Astrocyte (in vitro differentiated cells and primary cell): ENCODE measurements at places on chromosomes 7 and 10. TPM values are rescaled to one million over a fixed set of nuclear protein-coding genes. Genes with fewer than 3 reads are reported as not detected.

Gene FRMPD2
- 0.39 and 0.43 TPM in 2 replicates for total RNA-seq

- H3K36me3 ChIP-seq: no peaks in the 10 kb centered on the region
- H3K27me3 ChIP-seq: no peaks in the 10 kb centered on the region
- no peak overlapping the region for H3K4me3 ChIP-seq
- DNase-seq: no peak
- H3K27ac ChIP-seq: no peak overlapping the region
Measured at GRCh38 chr10:26887611-26888215, 27.0 kb upstream of the ABI1 start.

Gene NIPSNAP2
- 33.2 and 37.4 TPM in 2 replicates for total RNA-seq

Gene PLCE1
- 0.58 and 0.84 TPM in 2 replicates for total RNA-seq

GRCh38 chr10:133308421-133309099 is at the start of the genes TUBGCP2 and ZNF511:
Gene TUBGCP2, minus strand, starts transcription at chr10:133308872. Its CDS starts 5,931 bp downstream, at chr10:133302941.
Gene ZNF511, plus strand, starts transcription at chr10:133308914. Its CDS starts 30 bp downstream, at chr10:133308944.
- peaks cover 15% of the 10 kb centered on the region for H3K4me1 ChIP-seq
- DNase-seq: peak; percentile 70
- no peaks in the 10 kb centered on the region for H3K27me3 ChIP-seq

DNA sequence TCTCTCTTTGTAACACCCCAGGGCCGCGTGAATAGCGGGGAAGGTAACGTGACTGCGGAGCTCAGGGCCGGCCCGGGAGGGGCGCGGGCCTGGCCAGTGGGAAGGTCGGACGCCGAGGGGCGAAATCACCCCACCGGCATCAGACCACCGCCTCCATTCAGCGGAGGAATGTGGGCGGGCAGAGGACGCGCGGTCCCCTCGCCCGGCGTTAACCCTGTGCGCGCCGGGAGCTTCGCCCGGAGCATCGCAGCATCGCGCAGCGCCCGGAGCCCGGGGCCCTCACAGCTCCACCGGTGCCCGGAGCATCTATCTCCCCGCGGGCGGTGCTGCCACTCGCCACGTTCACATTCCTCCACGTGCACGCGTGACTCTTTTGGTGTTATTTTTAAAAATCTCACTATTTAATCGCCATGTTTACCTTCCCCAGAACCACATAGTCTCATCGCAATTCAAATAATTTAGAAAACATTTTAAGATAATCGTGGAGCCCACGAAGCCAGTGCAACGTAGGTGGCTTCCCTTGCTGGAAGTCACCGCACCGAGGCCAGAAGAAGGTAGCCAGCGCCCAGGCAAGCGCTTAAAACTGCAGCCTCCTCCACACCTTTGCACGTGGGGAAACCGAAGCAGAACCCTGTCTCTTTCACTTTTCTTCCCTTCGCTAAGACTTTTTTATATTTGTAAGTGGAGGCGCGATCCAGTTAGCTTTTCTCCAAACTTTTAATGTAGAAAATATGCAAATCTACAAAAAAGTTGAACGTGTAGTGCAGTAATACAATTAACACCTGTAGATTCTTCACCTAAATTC is 21.8 kb downstream of the FGFBP3 start:
- no peaks in the 10 kb centered on the region for H3K27me3 ChIP-seq
- H3K4me1 ChIP-seq: peaks cover 18% of the 10 kb centered on the region
- H3K36me3 ChIP-seq: no peaks in the 10 kb centered on the region

Gene DUS4L
- 6.3 and 6.7 TPM in 2 replicates for total RNA-seq

GRCh38 chr7:98733036-98733435 is 116.0 kb downstream of the NPTX2 start:
- no peak overlapping the region for H3K4me3 ChIP-seq
- H3K4me1 ChIP-seq: no peaks in the 10 kb centered on the region
- DNase-seq: no peak
- no peaks in the 10 kb centered on the region for H3K36me3 ChIP-seq
- H3K27me3 ChIP-seq: no peaks in the 10 kb centered on the region

DNA sequence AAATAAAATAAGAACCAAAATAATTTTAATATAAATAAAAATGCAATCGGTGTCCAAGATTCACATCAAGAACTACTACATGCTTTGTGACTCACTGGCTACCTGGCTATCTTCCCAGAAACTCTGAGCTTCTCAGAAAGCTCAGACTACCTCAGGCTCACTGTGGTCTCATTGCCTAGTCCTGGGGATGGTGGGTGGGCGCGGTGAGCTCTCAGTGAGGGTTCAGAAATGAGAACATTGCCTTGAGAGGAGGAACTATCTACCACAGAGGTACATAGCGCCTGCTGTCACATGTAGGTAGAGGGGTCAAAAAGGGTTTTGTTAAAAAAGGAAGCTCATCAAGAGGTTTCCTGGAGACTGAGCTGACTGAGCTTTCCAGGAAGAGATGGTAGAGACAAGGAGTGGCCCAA is 108.0 kb downstream of the WDFY4 start:
- no peaks in the 10 kb centered on the region for H3K36me3 ChIP-seq
- peaks cover 6% of the 10 kb centered on the region for H3K4me1 ChIP-seq
- no peaks in the 10 kb centered on the region for H3K27me3 ChIP-seq
- no peak overlapping the region for H3K4me3 ChIP-seq

GRCh38 chr7:143005632-143006260 is 21.2 kb downstream of the OR9A2 start:
- no peak overlapping the region for H3K27ac ChIP-seq
- H3K4me1 ChIP-seq: no peaks in the 10 kb centered on the region
- H3K36me3 ChIP-seq: no peaks in the 10 kb centered on the region
- no peaks in the 10 kb centered on the region for H3K27me3 ChIP-seq

- peak; percentile 76 for DNase-seq
- no peak overlapping the region for H3K4me3 ChIP-seq
- peaks cover 7% of the 10 kb centered on the region for H3K27me3 ChIP-seq
- H3K36me3 ChIP-seq: no peaks in the 10 kb centered on the region
- peak overlapping the region; percentile 18 for H3K27ac ChIP-seq
Measured at GRCh38 chr10:78634389-78634815, 434.4 kb upstream of the ZMIZ1 start.

GRCh38 chr10:55410415-55410885 is 609.4 kb upstream of the PCDH15 start:
- no peaks in the 10 kb centered on the region for H3K27me3 ChIP-seq
- H3K4me3 ChIP-seq: no peak overlapping the region
- no peaks in the 10 kb centered on the region for H3K4me1 ChIP-seq
- DNase-seq: no peak
- H3K27ac ChIP-seq: no peak overlapping the region

DNA sequence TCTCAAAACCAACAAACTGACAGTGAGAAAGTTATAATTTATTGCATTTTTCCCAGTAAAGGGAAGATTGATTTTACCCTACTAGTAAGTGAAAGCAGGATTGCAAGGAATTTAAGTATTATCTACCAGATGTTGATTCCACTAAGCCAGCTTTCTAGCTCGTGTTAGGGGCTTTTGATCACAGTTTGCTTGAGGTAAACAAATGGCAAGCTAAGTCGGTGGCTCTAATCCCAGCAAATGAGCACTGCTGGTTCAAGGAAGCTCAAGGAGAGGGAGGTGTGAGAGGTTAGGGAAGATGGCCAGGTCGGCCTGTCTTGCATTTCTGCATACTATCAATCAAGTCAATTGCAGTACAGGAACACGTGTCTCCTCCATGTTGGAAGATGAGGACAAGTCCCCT is 448.7 kb upstream of the POM121L12 start:
- peak; percentile 7 for DNase-seq
- H3K27me3 ChIP-seq: no peaks in the 10 kb centered on the region
- no peak overlapping the region for H3K27ac ChIP-seq
- no peaks in the 10 kb centered on the region for H3K36me3 ChIP-seq
- H3K4me1 ChIP-seq: no peaks in the 10 kb centered on the region

GRCh38 chr7:117098457-117098856 is 145.2 kb downstream of the ST7 start:
- no peaks in the 10 kb centered on the region for H3K27me3 ChIP-seq
- H3K36me3 ChIP-seq: no peaks in the 10 kb centered on the region
- H3K4me3 ChIP-seq: no peak overlapping the region
- peaks cover 11% of the 10 kb centered on the region for H3K4me1 ChIP-seq
- H3K27ac ChIP-seq: peak overlapping the region; percentile 87

GRCh38 chr7:117790731-117791130 is 82.5 kb downstream of the CTTNBP2 start:
- no peak for DNase-seq
- no peak overlapping the region for H3K4me3 ChIP-seq
- H3K36me3 ChIP-seq: no peaks in the 10 kb centered on the region
- no peak overlapping the region for H3K27ac ChIP-seq
- H3K4me1 ChIP-seq: no peaks in the 10 kb centered on the region
- no peaks in the 10 kb centered on the region for H3K27me3 ChIP-seq

Gene PDZD8
- total RNA-seq: 29.2 and 31.3 TPM in 2 replicates

GRCh38 chr10:20922033-20922432 is 24.9 kb upstream of the NEBL start:
- H3K36me3 ChIP-seq: no peaks in the 10 kb centered on the region
- H3K27ac ChIP-seq: no peak overlapping the region
- H3K4me1 ChIP-seq: no peaks in the 10 kb centered on the region
- H3K4me3 ChIP-seq: no peak overlapping the region
- H3K27me3 ChIP-seq: no peaks in the 10 kb centered on the region
- no peak for DNase-seq

GRCh38 chr7:50674896-50675835 is 107.5 kb downstream of the GRB10 start:
- no peak for DNase-seq
- H3K4me3 ChIP-seq: no peak overlapping the region
- H3K27me3 ChIP-seq: no peaks in the 10 kb centered on the region
- H3K27ac ChIP-seq: no peak overlapping the region
- no peaks in the 10 kb centered on the region for H3K4me1 ChIP-seq
- peaks cover 11% of the 10 kb centered on the region for H3K36me3 ChIP-seq

Gene RPEL1
- not detected in 2 replicates for total RNA-seq

DNA sequence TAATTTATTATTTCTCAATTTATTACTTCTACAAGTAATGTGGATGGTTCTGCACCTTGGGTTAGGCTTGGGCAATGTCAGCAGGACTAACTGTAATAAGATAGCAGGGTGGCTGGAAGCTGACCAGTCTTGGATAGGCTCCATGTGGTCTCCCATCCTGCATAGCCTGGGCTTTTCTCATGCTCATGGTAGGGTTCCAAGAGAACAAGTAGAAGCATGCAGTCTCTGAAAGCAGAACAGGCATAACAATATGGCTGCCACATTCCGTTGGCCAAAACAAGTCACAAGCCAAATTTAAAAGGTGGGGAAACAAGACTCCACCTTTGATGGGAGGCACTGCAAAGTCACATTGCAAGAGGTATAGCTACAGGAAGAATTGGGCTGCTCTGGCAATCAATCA is 98.6 kb upstream of the MDFIC start:
- H3K27ac ChIP-seq: no peak overlapping the region
- peak; percentile 23 for DNase-seq
- peaks cover 14% of the 10 kb centered on the region for H3K4me1 ChIP-seq

Gene SLC4A2
- 302 and 351 TPM in 2 replicates for total RNA-seq

- no peak overlapping the region for H3K4me3 ChIP-seq
- no peak overlapping the region for H3K27ac ChIP-seq
- no peaks in the 10 kb centered on the region for H3K4me1 ChIP-seq
- H3K27me3 ChIP-seq: no peaks in the 10 kb centered on the region
- no peaks in the 10 kb centered on the region for H3K36me3 ChIP-seq
- peak; percentile 23 for DNase-seq
Measured at GRCh38 chr10:123870260-123870659, 21.3 kb downstream of the CPXM2 start.

DNA sequence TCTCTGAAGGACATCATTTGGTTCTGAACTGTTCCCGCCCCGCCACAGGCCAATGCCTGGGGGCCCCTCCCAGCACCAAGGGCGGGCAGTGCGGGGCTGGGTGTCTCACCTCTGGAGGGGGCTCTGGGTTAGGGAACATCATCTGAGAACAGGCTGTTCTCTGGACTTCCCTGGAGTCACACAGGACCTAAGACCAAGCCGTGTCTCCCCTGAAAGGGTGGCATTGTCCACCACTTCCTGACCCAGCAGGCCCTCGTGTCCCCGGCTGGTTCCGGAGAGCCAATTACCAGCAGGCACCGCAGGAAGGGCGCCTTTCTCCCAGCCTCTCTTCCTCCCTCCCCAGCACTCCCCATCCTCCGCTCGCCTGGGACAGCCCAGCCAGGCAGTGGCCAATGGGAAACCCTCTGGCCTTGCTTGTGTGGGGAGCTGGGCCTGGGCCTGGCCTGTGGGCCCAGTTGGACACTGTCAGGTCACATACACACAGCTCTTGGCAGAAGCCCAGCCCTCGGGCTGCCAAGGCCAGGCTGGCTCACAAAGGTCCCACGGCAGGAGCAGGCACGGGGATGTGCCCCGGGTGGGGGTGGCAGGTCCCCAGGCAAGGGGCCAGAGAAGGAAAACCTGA is 119.5 kb downstream of the SPDYE5 start:
- DNase-seq: no peak
- H3K4me3 ChIP-seq: no peak overlapping the region
- no peaks in the 10 kb centered on the region for H3K27me3 ChIP-seq
- no peaks in the 10 kb centered on the region for H3K4me1 ChIP-seq
- no peaks in the 10 kb centered on the region for H3K36me3 ChIP-seq
- no peak overlapping the region for H3K27ac ChIP-seq

Gene SPDYE1
- not detected in 2 replicates for total RNA-seq

Gene NEUROD6
- total RNA-seq: not detected in 2 replicates

Gene TFEC
- 1.4 and 1.8 TPM in 2 replicates for total RNA-seq

DNA sequence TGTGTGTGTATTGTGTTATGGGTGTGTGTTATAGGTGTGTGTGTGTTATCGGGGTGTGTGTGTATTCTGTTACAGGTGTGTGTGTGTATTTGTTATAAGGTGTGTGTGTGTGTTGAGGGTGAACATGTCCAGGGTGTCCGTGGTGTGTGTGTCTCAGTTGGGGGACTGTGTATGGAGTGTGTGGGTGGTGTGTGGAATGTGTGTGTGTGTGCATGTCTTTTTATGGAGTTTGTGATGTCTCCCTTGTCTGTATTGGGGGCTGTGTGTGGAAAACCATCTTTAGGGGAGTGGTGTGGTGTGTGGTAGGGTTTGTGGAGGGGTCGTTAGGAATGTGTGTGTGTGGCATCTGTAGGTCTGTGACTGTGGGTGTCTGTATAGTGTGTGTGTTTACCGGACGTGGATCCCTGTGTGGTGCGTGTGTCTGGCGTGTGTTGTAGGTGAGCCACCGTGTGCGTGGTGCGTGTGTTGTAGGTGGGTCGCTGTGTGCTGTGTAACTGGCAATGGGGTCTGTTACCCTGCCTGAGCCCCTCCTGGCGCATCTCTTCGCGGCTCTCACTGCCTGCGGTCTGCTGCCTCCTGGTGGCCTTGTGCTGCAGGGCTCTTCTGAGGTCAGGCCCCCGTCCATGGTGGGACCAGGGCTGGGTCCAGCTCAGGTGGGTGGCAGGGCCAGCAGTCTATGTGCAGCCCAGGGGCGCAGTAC is 61.7 kb downstream of the PALD1 start:
- H3K36me3 ChIP-seq: no peaks in the 10 kb centered on the region
- H3K4me3 ChIP-seq: no peak overlapping the region
- peaks cover 3% of the 10 kb centered on the region for H3K27me3 ChIP-seq

Gene ADCY1
- total RNA-seq: 1.2 and 1.6 TPM in 2 replicates

DNA sequence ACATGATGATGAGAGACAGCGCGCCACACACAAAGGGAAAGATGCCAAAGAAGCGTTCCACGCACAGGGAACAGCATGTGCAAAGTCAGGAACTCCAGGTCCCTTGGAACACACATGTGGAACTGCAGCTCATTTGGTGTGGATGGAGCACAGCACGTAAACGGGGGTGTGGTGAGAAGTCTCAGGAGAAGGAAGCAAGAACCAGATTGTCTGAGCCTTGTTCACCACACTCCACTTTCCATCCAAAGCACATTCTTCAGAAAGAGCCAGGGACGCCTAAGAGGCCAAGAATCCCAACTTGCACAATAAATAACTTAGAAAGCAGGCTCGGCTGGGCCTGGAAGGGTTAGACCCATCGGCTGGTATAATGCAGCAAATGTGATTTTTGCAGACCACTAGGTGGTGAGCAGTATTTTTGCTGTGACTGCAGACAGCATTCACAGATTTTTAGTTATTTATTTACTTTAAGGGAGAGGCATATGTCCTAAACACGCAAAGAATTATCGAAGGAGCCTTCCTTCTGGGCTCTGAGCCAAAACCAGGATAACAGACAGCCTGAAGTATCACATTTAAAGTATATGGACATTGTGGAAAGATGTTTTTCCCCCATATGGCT is 27.9 kb upstream of the ASCC1 start:
- H3K27me3 ChIP-seq: no peaks in the 10 kb centered on the region
- H3K4me3 ChIP-seq: no peak overlapping the region
- DNase-seq: peak; percentile 70
- peaks cover 14% of the 10 kb centered on the region for H3K4me1 ChIP-seq
- no peaks in the 10 kb centered on the region for H3K36me3 ChIP-seq
